ENCODE measurements at places on chromosomes 3 and 15. TPM values are rescaled to one million over a fixed set of nuclear protein-coding genes. Genes with fewer than 3 reads are reported as not detected.

Gene TM6SF1
- total RNA-seq, result 2.2 TPM

Gene CCK
- not detected for total RNA-seq

Gene CHRD
- total RNA-seq, result 0.21 TPM

Gene TMEM212
- not detected for total RNA-seq

DNA sequence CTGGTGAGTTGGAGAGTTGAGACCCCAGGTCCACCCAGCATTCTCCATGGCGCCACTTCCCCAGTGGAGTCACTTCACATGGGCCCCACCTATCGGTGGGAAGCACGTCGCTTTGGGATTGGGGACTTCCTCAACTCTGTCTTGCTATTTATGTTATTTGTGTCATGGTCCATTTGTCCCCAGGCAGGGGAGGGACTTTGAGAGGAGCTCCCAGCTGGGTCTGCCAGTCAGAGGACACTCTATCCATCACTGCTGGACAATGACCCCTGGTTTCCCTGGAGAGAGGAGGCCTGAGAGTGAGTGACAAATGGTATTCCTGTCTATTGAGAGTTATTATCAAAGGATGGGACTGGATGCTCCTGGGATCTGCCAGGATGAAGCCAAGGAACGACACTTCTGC lies 127.6 kb downstream of the RAB11A start:
- DNase-seq, result no peak

DNA sequence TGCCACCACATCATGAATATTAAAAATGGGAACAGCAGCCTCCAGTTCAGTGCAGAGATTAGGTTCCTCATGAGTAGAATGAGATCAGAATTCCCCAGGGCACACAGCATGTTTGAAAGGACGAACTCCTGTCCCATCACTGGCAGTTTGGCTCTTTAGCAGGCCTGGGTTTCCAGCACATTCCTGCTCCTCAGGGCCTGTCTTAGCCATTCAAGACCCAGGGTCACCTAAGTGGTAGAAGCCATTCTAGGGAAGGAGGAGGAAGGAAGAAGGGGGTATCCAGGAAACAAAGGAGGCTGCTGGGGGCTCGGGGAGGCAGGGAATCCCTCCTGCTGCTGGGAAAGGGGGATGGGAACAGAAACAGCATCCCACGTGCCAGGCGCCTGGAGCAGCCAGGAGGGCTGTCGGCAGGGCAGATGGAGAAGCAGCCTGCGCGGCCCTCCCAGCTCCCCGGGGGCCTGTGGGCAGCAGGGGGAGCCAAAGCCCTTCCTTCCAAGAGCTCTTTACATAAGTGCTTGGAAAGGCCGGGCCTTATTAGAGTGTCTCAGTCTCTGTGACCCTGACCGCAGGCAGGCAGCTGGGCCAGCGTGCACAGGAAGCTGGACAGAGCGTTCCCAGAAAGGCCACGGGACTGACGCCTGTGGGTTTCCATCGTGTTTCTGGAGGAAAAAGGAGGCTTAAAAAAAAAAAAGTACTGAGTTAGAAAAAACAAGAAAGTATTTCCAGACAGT lies 24.7 kb downstream of the LOXL1 start:
- DNase-seq, result peak; percentile 81

- no peak for DNase-seq
Measured at GRCh38 chr3:148903022-148903442, 37.9 kb downstream of the CPA3 start.

DNA sequence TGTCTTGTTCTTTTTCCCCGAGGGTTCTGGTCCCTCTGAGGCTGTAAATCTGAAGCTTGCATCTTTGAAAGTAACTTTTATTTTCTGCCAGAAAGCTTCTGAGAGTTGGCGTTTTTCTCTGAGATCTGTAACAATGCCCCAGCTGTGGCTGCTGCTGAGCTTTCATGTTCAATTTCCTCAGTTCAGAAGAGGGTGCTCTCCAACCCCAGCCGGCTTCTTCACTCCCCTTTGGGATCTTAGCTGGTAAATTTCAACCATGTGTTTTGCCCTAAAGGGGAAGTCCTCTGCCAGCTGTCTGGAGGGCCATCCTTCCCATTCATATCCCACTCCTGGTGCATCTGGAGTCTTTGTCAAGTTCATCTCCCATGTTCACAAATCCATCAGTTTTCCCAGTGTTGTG lies 18.3 kb upstream of the CFAP100 start:
- DNase-seq, result no peak
